Tracheal epithelial cell (primary cell): ENCODE measurements at places on chromosomes 16 and 17. TPM values are rescaled to one million over a fixed set of nuclear protein-coding genes. Genes with fewer than 3 reads are reported as not detected.

Gene TP53TG3
- under 0.01 and 0.48 TPM in 2 replicates for total RNA-seq

Gene TBC1D3K
- total RNA-seq, result not detected in 2 replicates

Gene ACSM5
- total RNA-seq, result 1.9 TPM in 1 of 2 replicates, not detected in the other

Gene TEKT5
- 0.21 and 0.48 TPM in 2 replicates for total RNA-seq

Gene RHBDL3
- 0.48 TPM in 1 of 2 replicates, not detected in the other for total RNA-seq

Gene GJD3
- total RNA-seq, result not detected in 2 replicates

Gene TUBG2
- total RNA-seq, result 4.8 and 7.2 TPM in 2 replicates

Gene PTGES3L
- total RNA-seq, result 0.21 and 0.24 TPM in 2 replicates

Gene NOXO1
- 1.2 and 2.6 TPM in 2 replicates for total RNA-seq

Gene AIPL1
- not detected in 2 replicates for total RNA-seq

Gene KRTAP4-5
- total RNA-seq, result not detected in 2 replicates

Gene KRTAP9-8
- not detected in 2 replicates for total RNA-seq

Gene B3GNT9
- total RNA-seq, result 8.9 and 15.8 TPM in 2 replicates

Gene DPEP3
- total RNA-seq, result not detected in 2 replicates

Gene PPP1R9B
- total RNA-seq, result 17.8 and 18.8 TPM in 2 replicates

Gene RNF157
- under 0.01 TPM in 1 of 2 replicates, not detected in the other for total RNA-seq

Gene SYNGR2
- 36.4 and 92.8 TPM in 2 replicates for total RNA-seq

Gene CENPT
- total RNA-seq, result 8.1 and 19.8 TPM in 2 replicates

Gene CDRT15
- not detected in 2 replicates for total RNA-seq

Gene PRR35
- not detected in 2 replicates for total RNA-seq
